ENCODE measurements at places on chromosomes 6 and 20.

DNA sequence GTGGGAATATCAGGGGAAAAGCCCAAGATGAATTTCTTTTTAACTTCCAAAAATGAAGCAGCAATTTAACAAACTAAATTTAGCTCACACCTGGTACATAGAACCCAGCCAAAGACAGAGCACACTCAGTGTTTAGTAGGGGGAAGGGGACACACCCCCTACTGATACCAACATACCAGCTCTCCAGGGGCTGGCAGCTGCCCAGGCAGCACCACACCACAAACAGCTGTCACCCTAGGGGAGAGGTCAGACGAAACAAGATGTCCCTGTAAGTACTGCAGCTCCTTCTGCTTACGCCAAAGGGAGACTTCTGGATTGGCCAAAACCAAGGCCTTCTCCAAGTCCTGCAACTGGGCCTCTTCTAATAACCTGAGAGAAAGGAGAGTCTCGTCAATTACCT is 26.0 kb downstream of the MDN1 start:
- no peak for DNase-seq

DNA sequence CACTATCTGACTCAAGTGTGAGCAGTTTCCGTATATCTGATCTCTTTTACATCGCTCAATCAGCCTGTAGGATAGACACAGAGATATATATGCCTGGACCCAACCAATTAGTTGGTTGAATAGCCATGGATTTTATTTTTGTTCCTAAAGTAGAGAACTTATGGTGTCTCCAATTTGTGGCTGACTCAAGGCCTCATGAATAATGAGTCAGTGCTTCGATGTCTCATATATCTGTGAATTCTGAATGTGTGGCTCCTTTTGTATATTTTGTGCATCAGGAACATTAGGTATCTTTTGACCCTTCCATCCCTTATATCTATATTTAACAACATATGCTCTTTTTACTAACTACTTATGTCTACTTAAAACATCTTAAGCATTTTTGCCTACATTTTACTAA is 64.5 kb downstream of the OR2B2 start:
- no peak for DNase-seq

DNA sequence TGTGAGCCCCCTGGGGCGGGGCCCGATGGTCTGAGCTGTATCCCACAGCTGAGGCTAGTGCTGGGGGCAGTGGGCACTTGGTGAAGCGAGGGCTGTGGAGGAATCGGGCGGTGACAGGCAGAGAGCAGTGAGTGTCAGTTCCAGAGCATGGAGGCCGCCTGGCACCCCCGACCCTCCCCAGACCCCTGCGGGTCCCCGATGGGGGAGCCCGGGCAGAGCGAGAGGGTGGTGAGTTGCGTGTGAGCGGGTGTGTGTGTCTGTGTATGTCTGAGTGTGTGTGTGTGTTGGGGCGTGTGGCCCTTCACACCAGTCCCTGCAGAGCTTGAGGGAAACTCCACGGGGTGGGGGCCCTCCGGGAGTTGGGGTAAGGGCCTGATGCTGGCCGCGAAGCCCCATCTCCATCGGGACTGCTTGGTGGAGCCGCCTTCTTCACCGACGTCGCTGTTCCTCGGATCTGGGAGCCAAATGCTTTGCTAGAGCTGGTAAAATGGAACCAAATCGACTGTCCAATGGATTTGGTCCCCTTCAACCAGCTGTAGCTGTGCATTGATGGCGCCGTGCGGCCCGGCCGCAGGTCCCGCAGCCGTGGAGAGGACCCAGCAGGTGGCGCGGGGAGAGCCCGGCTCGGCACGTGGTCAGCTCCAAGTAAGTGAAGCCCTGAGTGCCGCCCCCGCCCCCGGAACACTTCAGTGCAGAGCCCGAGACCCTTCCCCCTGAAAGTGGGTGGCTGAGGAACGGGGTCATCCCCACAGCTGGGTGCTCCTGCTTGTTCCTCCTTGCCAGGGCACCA is 77.7 kb upstream of the SLCO4A1 start:
- DNase-seq = no peak

- DNase-seq = no peak
Measured at GRCh38 chr20:33124261-33124660, 43.7 kb upstream of the BPIFA2 start.

DNA sequence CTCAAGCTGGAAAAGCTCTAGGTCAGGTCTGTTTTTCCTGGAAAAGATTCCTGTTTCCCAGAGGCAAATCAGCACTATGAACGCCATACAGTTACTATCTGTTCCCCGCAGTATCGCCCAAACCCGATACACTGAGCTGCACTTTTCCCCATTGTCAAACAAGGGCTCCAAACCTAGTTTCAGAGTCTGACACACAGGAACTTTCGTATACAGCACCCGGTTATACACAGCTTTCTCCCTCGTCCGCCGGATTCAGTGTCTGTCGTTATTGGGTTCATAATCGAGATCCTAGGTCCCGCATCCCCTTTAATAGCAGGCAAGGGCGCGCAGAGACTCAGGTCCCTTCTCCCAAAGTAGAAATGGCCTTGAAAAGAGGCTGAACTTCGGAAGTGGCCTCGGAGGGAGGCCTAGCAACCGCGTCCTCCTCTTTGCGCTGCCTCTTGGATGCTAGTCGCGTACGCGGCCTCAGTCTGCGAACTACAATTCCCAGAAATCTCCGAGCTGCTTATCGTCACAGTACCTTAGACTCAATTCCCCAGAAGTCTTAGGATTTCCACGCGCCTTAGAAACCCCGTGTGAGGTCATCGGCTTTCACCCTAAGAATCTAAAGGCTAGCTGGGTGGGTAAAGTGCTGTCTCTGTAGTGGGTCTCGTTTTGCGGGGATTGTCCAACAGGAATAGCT is 34.2 kb downstream of the ZNF391 start:
- no peak for DNase-seq

DNA sequence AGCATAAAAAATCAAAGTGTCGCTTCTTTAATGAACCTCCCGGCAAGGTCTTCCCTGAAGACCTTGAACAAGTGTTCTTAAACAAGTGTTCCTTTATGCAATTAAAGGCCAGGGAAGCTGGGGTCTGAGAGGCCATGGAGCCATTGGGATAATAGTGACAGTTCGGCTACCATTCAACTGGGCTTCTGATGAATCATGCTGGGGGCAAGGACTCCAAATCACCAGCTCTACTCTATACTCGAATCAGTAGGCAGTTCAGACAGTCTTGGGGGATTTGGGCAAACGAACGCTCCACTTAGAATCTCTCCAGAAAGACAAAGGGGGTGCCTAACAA is 34.7 kb upstream of the EZR start:
- DNase-seq = no peak

- no peak for DNase-seq
Measured at GRCh38 chr6:5384276-5384675, 123.0 kb downstream of the FARS2 start.

- no peak for DNase-seq
Measured at GRCh38 chr6:14738933-14739332, 506.9 kb upstream of the JARID2 start.

- no peak for DNase-seq
Measured at GRCh38 chr20:6612606-6612923, 154.9 kb upstream of the BMP2 start.

DNA sequence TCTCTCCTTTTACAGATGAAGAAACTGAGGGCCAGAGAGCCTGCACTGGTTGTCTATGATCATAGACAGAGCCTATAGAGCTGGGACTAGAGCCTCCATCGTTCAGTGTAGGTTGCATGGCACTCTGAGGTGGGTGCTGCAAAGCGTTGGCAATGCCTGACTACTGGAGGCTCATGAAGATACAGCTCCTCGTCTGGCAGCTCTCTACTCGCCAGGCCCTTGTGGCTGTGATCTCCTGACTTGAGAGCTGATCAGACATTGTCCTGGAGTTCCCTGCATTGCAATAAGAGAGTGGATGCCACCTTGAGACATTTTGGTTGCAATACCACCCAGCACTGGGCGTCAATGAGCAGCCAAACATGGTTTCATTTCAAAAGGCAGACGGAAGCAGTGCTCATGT is 270.1 kb upstream of the ARID1B start:
- no peak for DNase-seq

DNA sequence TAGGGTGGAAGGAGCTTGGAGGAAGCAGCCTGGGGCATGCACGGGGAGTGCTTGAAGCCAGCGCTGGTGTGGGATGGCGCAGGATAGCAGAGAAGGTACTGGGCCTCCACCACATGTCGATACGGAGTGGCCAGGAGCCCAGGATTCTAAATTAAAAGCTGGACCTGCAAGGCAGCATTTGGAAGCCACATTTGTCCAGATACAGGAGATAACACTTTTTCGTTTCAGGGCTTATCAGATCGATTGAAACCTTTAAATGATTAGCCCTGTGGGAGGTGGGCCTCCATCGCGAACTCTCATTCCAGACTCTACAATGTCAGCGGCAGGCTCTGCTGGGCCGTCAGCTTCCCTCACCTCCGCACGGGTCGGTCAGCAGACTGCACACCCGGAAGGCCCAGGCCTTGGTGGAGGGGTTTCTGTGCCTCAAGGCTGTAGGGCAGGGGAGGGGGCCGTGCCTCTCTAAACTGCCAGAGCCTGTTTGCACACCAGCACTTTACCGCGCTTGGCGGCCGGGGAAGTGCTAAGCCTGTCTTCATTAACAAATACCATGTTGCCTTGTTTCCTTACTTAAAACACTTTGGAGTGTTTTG is 17.9 kb downstream of the EDN3 start:
- no peak for DNase-seq

GRCh38 chr6:1182722-1183521 is 129.0 kb upstream of the FOXQ1 start:
- no peak for DNase-seq

DNA sequence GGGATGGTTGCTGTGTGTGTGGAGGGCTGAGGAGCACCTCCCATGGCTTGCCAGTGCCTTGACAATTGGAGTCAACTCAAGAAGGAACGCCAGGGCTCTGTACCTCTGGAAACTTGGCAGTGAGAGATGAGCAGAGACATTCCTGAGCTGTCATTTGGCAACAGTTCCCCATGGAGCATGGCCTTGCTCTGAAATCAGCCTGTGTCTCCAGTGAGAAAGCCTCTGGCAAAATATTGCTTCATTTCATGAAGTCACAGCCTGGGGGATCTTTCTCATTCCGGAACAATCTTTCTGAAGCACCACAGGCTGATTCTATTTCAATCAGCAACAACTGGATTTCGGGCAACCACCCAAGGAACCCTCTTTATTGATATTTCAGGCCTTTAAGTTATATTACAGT is 52.2 kb upstream of the FNDC1 start:
- DNase-seq = no peak

DNA sequence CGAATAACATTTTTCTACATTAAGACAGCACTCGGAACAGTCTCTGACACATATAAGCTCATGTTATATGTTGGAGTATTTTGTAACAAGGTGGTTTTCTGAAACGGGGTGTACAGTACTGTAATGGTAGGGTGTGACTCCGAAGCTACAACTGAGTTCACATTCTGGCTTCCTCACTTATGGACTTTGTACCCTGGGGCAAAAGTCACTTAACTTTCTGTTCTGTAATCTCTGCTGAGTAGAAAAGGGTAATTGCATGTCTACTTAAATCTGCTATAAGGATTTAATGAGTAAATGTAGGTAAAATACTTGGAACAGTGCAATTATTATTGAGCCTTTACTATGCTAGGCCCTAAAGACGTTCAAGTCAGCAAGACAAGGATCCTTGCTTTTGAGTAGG is 4.7 kb upstream of the LTV1 start:
- no peak for DNase-seq

DNA sequence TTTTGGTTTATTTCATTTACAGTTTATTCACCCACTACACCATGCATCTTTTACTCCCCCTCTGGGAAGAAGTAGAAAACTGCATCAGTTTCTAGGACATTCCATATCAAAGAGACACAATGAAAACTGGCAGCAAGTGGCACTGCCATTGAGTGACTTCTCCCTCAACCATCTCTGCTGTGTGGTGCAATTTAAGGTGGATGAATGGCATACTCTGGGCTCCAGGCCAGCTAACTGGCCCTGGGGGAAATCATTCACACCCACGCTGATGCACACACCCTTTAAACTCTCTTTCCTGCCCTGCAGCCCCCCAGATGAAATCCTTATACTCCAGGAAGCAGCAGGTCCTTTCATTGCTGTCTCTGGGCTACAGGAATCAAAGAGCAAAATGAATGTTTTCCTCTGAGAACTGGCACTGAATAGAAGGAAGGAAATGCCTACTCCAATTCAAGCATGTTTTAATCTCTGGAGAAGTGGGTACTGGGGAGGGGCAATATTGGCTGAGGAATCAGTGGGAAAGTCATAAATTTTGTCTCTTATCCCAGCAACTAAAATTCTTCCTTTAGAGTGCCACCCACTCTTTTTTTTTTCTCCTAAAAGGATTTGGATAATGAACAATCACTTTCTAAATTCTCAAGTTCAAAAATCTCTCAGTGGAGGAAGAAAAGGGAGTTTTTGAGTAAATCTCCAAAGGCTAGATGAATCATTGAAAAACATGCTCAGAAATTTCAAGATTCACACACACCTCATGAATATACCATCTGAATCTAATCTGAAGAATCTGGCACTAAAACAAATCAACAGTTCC is 16.9 kb upstream of the RFPL4B start:
- DNase-seq = no peak

GRCh38 chr6:168615837-168616236 is 174.9 kb downstream of the SMOC2 start:
- no peak for DNase-seq

DNA sequence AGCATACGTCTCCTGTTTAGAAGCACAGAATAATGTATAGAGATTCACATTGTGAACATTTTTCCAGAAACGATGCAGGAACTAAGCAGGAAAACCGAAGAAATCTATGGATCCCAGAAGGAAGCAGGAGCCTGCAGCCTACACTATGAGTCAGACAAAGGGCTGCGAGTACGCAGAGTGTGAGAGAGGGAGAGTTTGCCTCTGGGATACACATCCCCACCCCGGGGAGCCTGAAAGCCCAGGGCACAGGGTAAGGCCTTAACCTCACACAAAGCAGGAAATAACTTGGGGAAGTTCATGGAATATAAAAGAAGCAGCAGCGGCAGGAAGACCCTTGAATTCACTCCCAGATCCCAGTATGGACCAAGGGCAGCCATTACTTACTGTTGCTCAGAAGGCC is 842.1 kb upstream of the MANEA start:
- DNase-seq = no peak

DNA sequence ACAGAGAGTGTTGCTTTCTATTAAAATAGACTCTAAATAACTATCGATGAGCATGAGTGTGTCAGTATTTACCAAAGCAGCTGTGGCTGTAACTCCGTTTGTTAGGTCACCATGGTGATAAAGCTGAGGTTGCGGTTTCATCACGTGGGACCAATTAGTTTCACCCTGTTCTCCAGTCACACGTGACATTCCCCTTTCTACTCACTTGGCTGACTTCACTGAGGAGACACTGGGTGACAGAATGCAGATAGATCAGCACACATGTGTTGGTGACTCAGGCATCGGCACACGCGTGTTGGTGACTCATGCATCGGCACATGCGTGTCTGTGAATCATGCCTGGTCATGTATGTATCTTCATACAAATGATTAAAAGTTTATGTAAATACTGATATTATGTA is 285.4 kb downstream of the THBS2 start:
- no peak for DNase-seq

DNA sequence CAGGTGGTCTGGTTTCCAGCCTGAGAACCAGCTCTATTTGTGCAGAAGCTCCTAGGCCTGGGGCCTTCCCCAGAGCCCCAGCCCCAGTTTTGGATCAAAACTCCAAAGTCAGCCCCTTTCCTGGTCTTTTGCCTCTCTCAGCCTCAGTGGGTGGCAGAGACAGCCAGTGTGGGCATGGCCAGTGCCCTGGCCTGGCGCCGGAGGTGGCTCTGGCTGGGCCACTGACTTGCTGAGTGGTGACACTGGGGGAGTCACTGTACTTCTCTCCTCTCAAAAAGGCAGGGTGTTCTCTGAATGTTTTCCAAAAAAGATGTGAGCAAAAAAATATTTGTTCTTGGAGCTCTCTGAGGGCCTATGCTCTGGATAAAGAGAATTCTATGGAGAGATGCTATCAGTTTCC is 20.0 kb upstream of the MLN start:
- DNase-seq = no peak
